ENCODE measurements at places on chromosomes 3 and 15.

- DNase-seq, result no peak
Observed at GRCh38 chr3:144200466-144200865, 228.8 kb downstream of the DIPK2A start.

GRCh38 chr15:87901926-87902690, 354.4 kb downstream of the NTRK3 start:
- no peak for DNase-seq

DNA sequence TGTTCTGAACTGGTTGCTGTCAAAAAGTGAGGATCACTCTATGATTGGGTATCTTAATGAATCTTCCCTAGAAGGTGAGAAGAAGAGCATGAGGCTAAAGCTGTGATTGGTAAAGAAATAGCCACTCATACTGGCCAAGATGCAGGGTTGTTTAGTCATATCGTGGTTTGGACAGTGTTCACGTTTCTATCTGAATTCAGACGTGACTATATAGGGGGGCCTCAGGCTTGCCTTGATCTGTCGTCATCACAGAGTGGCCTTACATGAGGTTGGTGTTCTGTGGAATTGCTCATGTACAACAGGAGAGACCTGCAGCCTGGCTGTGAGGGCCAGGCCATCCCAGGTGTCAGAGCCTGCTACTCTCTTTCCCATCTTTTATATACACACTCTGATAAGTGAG, 12.4 kb downstream of the RTP2 start:
- DNase-seq, result no peak

- no peak for DNase-seq
Observed at GRCh38 chr3:37492468-37492867, 318.1 kb upstream of the LRRFIP2 start.

GRCh38 chr15:92906563-92907081, 6.5 kb downstream of the CHD2 start:
- DNase-seq, result no peak

GRCh38 chr3:158747417-158747816, 15.2 kb upstream of the RARRES1 start:
- no peak for DNase-seq

DNA sequence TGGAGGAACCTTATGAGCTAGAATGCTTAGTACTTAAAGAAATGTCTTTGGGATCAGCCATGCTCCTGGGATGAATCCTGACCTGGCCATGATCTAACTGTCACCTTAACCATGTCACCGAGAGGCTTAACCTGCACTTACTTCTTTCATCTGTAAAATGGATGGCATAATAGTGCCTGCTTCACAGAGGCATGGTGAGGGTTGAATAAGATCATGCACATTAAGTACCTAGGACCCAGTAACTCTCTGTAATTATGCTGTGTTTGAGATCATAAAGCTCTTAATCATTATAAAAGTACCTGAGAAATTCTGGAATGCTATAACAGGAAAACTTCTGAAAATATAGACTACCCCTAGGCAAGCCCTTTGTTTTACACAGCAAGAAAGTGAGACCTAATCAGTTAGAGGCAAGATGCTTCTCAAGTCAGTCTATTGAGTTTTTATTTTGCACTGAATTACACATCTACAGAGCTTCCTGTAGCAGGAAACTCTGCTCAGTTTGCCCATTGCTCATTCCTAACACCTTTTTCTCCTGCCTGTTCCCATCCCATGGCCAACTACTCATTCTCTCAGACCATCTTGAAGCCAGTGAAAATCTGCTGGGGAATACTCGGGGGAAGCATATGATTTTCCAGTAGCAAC, 1015.5 kb upstream of the CFAP20DC start:
- DNase-seq, result no peak

- no peak for DNase-seq
Observed at GRCh38 chr15:63905131-63905530, 71.4 kb upstream of the HERC1 start.

GRCh38 chr3:143060906-143061305, 58.7 kb upstream of the CHST2 start:
- DNase-seq, result no peak

GRCh38 chr3:22225161-22225560, 474.2 kb upstream of the ZNF385D start:
- DNase-seq, result no peak

DNA sequence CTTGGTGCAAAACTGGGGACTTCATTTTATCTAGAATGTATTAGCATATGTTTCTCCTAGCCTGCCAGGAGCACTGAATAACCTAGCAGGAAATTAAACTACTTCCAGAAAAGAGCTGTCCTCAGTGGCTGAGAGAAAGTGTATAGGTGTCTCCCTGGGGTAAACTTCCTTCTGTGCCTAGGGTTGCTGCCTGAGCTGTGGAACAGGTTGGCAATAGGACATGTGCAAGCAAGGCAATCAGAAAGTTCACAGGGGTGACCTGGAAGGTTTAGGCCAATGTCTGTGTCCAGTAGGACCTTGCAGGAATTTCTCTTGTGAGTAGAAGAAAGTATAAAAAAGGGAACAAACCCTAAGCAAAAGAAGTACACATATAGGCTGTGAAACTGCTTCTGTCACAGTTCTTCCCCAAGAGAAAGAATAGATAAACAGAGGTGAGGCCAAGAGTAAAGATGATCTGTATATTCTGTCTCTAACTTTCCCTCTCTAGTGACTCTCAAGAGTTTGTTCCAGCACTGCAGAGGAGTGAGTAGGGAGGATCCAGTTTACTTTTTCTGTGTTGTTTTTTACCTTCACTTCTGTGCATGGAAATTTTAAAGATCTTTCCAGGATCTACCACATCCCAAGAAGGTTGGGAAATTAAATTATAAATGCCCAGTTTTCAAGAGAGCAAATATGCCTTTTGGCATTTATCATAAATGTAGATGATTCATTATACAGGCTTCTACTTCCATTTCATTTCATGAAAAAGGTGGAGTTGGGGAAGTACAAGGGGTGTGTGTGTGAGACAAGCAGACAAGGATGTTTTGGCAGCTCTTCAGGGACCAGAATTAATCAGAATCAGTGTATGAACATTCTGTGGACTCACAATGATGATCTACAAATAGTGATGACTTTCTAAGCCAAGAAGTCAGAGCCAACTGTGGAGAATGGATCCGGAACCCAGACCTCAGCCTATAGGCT, 155.2 kb downstream of the RBPMS2 start:
- DNase-seq, result no peak

DNA sequence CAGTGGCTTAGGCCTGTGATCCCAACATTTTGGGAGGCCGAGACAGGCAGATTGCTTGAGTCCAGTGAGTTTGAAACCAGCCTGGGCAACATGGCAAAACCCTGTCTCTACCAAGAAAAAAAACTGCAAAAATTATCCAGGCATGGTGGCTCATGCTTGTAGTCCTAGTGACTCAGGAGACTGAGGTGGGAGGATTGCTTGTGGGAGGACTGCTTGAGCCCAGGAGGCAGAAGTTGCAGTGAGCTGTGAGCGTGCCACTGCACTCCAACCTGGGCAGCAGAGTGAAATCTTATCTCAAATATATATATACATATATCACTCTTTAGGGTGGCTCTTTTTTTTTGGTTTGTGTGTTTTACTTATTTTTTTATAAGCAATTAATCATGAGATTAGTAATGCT, 83.7 kb upstream of the WDR72 start:
- no peak for DNase-seq

DNA sequence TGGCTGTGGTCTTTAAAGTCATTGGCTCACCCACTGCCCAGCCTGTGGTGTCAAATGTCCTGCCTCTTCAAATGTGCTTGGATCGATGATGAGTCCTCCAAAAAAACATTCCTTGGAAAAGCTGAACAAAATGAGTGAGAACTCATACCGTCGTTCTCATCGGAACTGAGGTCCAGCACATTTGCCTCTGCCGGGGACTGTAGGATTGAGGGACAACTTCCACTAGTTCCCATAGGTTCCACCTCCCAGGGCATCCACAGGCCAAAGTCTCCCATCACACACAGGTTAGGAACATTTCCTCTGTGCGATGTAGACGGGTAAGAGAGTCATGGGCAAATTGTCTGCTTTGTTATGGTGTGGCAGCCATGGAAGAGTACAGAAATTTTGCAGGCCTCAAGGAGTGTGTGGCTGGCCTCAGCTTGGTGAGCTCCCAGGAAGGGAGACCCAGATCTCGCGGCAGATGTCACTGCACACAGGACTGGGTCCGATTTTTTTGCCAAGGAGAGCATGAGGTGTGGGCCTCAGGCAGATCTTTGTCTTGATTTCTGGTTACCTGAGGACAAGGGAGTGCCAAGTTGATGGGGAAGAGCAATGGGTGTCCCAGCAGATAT, 115.7 kb downstream of the SNRPN start:
- no peak for DNase-seq

- peak; percentile 68 for DNase-seq
Observed at GRCh38 chr3:184354121-184354728, 7.2 kb downstream of the CLCN2 start.

DNA sequence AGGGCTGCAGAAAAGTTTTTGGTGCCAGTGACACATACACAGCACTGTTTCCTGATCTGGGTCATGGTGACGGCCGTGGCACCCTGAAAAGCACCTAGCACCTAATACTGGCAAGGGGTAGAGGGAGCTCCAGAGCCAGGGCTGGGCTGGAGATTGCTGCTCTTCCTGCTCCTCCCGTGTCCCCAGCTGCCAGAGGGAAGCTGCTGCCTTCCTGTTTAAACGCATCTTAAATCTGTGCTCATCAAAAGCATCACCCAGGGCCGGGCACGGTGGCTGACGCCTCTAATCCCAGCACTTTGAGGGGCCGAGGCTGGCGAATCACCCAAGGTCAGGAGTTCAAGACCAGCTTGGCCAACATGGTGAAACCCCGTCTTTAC, 156.7 kb upstream of the MEF2A start:
- DNase-seq, result no peak

- no peak for DNase-seq
Observed at GRCh38 chr3:69547461-69547880, 161.6 kb upstream of the FRMD4B start.

DNA sequence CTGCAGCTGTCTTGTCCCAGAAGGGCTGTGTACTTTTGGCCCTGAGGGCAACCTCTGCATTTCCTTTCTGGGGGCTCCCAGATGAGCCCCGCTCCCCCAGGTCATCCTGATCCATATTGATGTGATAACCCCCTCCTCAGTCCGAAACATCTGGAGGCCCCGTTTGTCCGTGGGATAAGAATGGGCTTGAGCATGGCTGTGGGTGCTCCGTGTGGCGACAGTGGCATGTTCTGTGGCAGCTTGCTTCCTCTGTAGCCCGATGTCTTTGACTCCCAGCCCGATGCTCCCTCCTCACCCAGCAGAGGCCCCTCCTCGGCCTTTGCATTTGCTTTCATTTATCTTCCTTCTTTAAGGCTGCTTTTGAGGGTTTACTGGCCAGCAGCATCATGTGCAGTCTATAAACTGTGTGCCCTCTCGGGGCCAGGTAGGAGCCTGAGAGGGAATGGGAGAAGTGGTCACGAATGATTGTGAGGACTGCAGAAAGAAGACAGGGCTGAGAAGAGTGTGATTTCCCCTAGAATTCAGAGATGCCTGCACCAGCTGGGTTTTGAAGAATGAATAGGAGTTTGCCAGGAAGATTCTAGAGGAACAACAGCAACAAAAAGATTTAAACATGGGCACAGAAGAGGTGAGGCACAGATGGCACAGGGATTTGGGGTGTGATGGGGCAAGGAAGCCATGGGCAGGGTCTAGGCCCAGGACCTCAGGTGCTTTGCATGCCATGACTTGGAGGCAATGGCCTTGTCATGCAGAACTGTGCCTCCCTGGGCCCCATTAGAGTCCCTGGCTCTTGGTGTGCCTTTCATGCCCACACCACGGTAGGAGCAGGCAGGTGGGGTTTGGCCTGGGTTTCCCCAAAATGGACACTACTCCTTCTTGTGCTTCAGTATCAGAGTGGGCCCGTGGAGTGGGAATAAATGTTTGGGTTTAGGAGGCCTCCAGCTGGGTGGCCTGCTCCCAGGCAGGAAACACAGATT, 34.2 kb downstream of the APBA2 start:
- no peak for DNase-seq

DNA sequence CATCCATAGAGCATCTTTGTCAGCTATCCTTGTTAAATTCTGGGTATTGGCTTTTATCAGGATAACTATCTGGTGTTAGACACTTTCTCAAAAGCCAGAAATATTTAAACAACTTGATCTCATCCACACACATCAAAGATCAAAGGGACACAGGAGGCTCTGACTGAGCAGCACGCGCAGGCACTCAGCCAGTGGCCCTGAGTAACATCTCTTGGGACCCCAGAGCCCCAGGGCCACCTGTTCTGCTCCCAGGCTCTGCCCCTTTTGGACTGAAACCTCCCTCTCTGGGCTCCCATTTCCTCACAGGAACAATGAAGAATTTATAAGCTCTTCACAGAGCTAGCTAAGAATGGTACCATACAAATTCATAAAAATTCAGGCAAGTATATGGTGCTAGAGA, 16.1 kb downstream of the ATP10A start:
- no peak for DNase-seq

DNA sequence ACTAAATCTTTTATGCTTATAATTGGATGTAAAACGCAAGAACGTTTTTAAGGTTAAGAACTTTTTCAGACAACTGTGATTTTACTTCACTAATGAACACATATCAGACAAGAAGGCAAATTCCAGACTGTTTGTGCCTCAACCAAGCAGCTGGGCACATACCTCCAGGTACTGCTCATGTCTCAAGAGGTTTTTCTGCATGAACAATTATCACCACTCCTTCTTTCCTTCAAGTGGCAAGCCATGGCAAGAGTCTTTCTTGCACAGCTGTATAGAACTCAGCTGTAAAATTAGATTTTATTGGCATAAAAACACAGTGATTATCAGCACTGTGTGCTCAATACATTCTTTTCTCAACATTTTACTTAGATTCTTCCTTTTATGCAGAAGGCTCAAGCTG, 64.3 kb downstream of the FNDC3B start:
- no peak for DNase-seq

GRCh38 chr3:186283096-186283495, 78.9 kb downstream of the DGKG start:
- DNase-seq, result no peak

DNA sequence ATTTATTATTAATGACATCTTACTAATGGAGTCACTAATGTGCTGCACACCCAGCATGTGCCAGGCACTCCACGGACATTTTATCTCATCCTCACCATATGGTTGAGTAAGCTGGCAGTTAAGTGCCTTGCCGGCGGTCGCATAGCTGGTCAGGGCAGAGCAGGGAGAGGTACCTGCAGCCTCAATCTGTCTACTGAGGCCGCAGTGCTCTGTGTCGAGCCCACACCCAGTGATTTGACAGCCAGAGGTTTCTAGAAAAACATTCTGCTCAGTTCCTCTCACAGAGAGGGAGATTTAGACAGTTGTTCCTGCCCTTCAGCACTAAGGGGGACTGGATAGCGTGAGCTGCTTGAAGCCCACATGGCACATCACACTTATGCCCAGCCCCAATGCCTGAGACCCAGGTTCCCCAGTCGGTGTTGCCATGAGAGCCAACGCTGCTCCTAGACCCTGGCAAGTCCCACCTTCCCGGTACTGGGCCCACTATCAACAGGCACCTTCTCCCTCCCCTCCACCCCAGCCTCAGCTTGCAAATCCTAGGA, 2.6 kb downstream of the LIPC start:
- no peak for DNase-seq

- no peak for DNase-seq
Observed at GRCh38 chr3:114827495-114827894, 319.6 kb downstream of the ZBTB20 start.

- DNase-seq, result peak; percentile 7
Observed at GRCh38 chr15:33737687-33738601, 230.4 kb upstream of the CHRM5 start.
